ENCODE measurements at places on chromosomes 3 and 15. TPM values are rescaled to one million over a fixed set of nuclear protein-coding genes. Genes with fewer than 3 reads are reported as not detected.

Gene TF
- total RNA-seq: under 0.01 TPM

Gene ZBTB47
- total RNA-seq: 31.8 TPM

Gene EXD1
- total RNA-seq: under 0.01 TPM

Gene COL6A6
- total RNA-seq: 0.30 TPM
